ENCODE measurements at places on chromosomes 2 and 18.

- DNase-seq, result no peak
Measured at GRCh38 chr18:23972453-23972852, 42.1 kb upstream of the TTC39C start.

DNA sequence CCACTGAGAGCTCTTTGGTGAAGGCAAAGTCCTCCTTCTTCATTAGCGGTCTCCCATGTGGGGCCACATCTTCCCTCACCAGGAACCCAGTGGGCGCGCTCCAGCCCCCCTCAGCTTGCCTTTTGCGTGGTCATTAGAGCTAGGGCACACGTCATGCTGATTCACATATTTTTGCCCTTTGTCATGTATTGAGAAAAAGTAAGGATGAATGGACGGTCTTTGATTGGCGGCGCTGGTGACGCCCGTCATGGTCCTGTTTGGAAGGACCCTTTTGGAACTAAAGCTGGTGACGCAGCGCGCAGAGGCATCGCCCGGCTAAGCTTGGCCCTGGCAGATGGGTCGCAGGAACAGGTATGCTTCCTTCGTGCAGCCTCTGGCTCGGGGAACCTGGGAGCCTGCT, 3.1 kb downstream of the SLC14A1 start:
- DNase-seq, result no peak

GRCh38 chr18:78561757-78562510, 417.7 kb upstream of the SALL3 start:
- DNase-seq, result no peak

- no peak for DNase-seq
Measured at GRCh38 chr2:181371782-181372645, 85.2 kb upstream of the ITGA4 start.

- no peak for DNase-seq
Measured at GRCh38 chr18:5879479-5879882, 15.8 kb downstream of the TMEM200C start.
